ENCODE measurements at places on chromosomes 2 and 18.

DNA sequence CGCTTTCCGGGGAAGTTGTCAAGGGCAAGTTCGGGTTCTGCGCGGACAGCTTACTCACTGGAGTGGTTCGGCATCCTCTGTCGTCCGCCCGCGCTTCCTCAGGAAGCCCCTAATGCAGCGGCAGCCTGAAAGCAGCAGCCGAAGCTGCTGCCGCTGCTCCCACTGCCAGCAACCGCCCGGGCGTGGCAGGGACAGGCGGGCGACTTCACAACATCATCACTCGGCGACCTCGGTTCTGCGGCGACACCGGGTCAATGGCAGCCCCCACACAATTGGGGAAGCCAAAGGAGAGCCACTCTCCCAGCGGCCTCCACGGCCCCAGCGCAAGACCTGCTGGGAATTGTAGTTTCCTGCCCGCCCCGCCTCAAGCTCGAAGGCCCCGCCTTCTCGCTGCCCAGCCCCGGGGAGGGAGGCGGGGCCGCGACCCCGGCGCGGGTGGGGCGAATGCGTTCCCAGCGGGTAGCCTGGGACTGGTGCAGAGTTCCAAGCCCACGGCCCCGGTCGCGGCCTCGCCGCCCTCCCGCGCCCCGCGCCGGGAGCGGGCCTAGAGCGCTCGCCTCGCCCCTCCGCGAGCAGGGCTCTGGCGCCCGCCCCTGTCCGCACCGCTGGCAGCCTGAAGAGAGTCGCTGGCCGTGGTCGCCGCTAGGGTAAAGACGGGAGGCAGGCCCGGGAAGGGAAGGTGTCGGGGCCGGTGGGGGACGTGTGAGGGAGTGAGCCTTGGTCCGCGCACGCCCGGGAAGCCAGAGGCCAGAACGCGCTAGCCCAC is at the start of the genes STRADB and TRAK2:
STRADB (plus strand) TSS at position 449 of the 766 bp plus-strand sequence. CDS start 3,101 bp downstream, outside the sequence.
TRAK2 (minus strand) TSS at position 167 of the 766 bp plus-strand sequence. CDS start 30,951 bp downstream, outside the sequence.
- peak; percentile 94 for DNase-seq

GRCh38 chr18:22674272-22674671 is 256.6 kb upstream of the CTAGE1 start:
- DNase-seq, result no peak

DNA sequence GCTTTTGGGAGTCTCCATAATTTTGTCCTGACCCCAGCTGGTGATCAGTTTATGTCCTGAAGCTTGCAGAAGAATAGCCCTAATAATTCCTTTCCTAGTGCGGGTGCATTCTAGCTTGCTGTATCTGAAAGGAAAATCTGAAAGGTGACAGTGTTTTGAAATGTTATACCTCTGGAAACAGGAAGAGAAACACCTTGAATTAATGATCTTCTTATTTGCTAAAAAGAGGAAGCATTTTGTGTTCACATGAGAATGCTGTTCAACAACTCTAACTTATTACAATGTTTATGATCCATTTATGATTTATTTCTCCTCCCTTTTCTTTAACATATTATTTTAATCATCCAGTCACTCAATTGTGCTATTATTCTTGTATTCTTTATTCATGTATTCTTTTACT is 66.9 kb upstream of the CAVIN2 start:
- no peak for DNase-seq

- DNase-seq, result no peak
Measured at GRCh38 chr2:42232024-42232423, 62.9 kb downstream of the EML4 start.

DNA sequence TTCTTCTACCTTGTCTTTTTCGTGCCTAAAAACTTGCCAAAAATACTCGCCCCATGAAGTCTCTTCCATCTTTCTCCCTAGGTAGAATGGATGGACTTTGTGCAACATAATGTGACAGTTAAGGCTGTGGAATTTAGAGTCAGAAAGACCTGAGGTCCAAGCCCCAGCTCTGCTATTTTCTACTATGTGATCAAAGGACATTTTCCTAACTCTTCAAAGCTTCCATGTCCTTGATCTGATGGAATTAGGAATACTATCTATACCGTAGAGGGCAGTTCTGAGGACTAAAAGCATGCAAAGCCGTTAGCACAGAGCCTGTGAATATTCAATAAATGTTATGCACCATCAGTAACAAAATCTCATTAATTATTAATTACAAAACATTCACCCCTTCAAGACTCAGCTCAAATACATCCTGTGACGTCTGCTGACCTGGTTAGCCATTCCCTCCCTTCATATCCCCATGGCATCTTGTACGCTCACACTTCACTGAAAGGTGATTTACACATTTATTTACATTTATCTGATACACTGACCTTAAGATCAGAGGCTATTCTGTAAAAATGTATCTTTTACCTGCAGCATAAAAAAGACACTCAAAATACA is 15.1 kb downstream of the IWS1 start:
- DNase-seq, result no peak

DNA sequence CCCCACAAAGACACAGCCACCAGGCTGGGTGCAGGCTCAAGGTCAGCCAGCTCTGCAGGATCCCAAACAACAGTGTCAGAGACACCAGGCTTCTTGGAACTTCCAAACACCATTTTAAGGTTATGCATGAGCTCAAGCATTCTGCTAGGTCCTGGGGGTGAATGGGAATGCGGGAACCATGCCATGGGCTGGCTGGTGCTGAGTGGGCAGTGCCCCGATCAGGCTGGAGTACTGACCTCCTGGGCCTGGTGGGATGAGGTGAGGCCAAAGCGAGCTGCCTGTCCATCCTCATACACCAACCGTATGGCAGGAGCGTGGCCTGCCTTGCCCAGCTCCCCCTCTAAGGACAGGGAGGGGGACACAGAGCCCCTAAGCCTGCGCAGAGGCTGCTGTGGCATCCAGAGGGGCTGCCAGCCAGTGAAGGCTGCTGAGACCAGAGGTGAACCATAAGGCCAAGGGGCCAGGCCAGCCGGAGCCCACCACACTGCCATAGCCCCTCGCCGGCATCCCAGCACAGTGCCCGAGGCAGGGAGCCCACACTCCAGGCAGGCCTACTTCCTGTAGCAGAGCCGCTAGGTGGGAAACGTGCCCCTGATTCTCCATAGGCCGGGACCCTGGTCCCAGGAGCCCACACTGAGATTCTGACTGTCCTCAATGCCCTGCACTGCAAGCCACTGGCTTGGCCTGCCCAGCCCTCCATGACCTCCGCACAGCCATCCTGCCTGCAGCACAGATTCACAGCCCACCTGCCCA is 135.0 kb downstream of the HDAC4 start:
- DNase-seq, result no peak

- no peak for DNase-seq
Measured at GRCh38 chr2:28327581-28327955, 65.1 kb upstream of the FOSL2 start.
